ENCODE measurements at places on chromosomes 5 and 9.

DNA sequence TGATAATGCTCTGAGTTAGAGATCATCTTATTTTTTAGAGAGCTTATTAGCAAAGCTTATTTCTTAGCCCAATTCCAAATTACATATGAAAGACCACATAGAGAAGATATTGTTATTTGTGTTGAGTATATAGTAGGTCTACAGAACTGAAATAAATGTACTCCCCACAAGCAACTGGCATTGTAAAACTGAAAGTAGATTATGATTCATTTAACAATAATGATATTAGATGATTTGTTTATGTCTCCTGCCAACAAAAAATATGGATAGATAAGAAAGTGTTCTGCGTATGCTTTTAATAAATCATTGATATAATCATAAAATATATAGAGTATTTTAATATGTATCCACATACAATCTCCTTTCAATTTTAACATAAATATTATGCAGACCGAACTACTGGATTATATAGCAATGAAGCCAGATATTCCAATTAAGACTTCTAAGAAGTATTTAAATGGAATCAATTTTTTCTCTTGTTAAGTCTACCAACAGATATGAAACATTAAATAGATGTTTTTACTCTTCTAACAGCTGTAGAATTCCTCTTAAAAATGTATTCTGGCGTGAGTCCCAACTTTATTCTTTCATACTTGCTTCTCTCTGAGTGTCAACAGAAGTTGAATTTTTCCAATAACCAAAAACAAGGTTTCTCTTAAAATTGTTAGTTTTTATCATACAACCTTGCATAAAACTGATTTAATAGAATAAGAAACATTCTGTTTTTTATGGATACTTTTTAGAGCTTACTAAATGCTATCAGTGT, 15.6 kb upstream of the DAB2 start:
- DNase-seq, result no peak

GRCh38 chr5:36047384-36048160, 19.1 kb downstream of the UGT3A2 start:
- DNase-seq, result no peak

DNA sequence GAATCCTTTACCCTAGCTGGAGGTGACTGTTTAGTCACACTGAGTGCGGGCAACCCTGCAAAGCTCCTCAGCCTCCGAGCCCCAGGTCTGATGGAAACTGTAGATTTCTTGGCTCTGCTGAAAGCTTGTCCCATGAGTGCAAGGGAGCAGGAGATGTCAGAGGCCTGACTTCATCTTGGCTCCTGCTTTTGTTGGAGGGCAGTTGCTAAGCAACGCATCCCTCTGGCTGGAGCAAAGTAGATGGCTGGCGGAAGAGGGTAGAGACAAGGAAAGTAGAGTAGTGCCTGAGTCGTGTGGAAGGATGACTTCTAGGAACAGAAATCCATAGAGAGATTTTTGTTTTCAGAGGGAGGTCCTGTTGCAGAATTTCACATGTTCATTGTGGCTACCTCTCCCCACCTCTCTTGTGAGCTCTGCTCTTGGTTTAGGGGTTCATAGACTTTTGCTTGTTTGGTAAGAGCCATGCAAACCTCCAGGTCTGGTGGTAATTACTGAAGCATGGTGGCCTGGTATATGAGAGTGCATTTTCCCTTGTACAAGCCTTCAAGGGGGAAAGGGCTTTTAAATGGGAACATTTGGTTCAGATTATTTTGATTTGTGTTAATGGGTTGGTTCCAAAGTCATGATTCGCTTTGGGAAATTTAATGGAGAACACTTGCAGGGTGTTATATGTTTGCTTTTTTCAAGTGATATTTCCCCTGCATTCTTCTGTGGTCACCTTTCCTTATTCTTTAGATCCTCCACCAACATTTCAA, 71.5 kb downstream of the ARHGAP26 start:
- DNase-seq, result no peak

- DNase-seq, result no peak
Observed at GRCh38 chr9:93589688-93590087, 13.3 kb downstream of the PHF2 start.

DNA sequence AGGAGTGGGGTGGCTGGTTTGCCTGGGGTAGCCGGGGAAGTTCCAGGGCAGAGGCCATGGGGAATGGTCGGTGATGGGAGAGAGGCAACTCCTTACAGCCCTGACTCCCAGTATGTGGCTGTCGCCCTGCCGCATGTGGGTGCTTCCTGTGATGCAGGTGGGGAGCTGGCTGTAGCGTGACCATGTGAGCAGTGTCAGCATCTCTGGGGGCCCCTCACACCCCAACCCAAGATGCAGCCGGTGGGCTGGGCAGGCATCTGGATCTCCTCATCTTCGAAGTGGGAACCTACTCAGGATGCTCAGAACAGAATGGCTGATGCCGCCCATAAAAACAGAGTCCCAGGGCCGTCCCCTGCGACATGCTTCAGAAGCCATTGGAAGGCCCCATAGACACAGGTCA, 45.0 kb downstream of the BARX1 start:
- DNase-seq, result no peak

DNA sequence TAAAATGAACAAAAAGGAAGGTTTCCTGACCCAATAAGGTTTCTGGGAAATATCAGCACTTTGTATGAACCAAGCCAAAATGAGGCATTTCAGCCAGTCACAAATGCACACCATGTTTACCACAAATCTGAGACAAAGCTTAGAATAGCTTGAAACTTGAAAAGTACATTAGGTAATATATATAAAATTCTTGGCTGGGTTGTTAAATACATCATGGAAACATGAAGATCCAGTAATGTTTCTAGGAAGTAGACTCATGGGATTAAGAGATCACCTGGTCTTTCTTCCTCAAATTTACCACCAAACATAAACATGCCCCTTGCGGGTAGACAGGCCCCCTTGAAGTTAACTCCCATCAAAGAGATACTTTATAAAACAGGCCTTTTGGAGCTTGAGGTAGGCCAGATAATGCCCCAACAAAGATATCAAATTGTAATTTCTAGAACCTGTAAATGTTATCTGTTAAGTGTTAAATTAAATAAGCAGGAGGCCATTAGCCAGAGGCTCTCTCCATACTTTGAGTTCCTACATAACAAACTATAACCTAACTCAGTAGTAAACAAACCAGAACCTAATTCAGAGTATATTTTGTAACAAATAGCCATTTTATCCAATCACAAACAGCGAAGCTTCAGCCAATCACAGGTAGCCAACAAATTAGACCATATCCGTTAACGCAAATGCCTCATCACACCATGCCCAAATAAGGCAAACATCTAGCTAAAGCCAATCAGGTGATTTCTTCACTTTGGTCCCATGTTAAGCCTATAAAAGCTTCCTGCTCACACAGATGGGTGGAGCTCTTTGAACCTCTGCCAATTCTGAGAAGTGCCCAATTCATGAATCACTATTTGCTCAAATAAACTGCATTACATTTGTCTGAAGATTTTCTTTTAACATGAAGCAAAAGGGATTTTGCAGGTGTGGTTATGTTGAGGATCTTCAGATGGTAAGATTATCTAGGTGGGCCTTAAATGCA, 127.9 kb upstream of the TARS1 start:
- DNase-seq, result peak; percentile 95

- no peak for DNase-seq
Observed at GRCh38 chr5:68381909-68382308, 166.4 kb downstream of the PIK3R1 start.

- DNase-seq, result peak; percentile 59
Observed at GRCh38 chr9:107137495-107138202, 145.4 kb upstream of the RAD23B start.

DNA sequence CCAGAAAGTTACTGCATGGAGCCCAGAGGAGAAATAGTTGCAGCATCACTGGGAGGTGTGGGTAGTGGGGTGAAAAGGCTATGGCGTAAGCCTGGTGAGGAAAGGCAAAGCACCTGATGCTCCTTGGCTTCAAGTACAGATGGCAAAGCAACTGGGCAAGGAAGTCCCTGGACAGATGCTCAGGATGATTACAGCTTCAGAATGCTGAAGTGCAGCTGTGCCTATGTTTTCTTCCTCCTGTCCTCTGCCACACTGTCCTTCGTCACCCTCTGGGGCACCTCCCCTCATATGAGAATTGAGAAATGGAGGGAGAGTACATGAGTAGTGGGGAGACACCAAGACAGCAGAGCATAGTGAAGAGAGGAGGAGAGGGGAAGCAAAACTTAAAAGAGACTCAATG, 328.0 kb downstream of the PDE4D start:
- no peak for DNase-seq

- DNase-seq, result no peak
Observed at GRCh38 chr9:64773491-64773931, 511.5 kb downstream of the FOXD4L5 start.

DNA sequence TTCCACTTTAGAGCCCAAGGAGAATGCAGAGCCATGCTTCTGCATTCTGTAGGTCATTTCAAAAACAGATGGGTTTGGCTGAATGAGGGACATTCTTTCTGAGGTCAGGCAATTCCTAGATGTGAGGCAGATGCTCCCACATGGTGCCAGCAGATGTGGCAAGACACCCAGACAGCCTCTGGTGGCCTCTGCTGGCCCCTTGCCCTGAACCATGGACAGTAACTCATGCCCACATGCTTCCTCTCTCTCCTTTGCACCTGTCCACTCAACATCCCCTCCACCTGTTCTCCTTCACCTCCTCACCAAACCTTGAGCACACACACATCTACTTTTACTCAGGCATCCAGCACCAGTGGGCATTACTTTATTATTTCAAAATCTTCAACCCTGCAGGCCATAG, 252.3 kb downstream of the DNAH5 start:
- DNase-seq, result no peak

- peak; percentile 67 for DNase-seq
Observed at GRCh38 chr9:73137286-73137899, 14.3 kb upstream of the ANXA1 start.

- DNase-seq, result no peak
Observed at GRCh38 chr5:135894276-135894675, 1.4 kb downstream of the IL9 start.

- no peak for DNase-seq
Observed at GRCh38 chr5:170693701-170694100, 89.8 kb upstream of the GABRP start.

DNA sequence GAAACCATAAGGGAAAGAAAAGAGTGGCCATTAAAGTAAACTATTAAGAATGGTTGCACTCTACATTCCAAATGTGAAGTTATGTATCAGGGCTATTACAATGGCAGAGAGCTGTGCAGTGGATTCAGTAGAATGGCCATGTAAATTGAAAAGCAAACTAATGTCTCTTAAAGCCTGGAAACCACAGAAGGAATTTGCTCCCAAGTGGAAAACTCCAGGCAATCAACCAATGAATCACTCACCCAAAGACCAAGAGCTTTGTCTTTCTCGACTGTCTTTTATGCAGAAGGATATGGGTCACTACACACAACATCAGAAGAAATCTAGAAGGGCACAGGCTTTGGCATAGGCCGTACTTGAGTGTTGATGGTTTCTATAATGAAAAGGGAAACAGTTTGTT, 114.9 kb downstream of the TLE1 start:
- DNase-seq, result no peak

GRCh38 chr5:30650311-30650710, 543.2 kb upstream of the CDH6 start:
- no peak for DNase-seq

- DNase-seq, result no peak
Observed at GRCh38 chr9:121383715-121384114, 13.7 kb upstream of the STOM start.

- DNase-seq, result peak; percentile 68
Observed at GRCh38 chr5:35651002-35651756, 33.5 kb downstream of the SPEF2 start.

- peak; percentile 66 for DNase-seq
Observed at GRCh38 chr5:66197764-66198405, 53.8 kb downstream of the SREK1 start.

DNA sequence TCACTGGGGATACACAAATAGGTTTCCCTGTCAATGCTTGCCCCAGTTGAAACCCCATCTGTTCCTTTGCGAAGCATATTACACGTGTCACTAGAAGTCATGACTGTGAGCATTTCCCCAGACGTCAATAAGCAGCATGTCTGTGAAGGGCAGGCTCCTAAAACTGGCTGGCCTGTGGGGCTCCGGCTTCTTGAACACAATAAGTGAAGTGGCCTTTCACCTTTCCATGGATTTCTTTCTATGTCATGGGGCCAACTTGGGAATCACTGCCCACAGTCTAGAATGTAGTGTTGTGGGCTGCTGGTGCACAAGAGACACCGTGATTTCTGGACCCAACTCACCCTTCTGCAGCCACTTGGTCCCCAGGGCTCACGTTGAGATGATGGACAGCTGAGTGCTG, 60.4 kb upstream of the CTSL start:
- DNase-seq, result no peak

DNA sequence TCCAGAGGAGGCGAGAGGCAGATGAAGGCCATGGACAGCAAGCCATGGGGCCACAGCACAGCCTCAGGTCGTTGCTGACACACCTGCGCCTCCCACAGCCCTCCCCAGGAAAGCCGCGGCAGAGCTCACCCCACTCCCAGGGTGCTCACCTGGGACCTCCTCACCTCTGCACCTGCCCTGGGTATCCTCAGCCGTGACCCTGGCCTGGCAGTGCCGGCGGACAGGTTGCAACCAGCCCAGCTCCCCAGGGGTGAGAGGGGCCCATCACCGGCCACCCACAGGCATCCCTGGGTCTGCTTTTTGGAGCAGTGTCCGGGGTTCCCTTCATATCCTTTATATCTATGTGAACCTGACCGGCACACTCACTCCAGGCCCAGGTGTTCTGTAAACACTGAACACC, 30.4 kb upstream of the FCN1 start:
- DNase-seq, result no peak

GRCh38 chr9:136359774-136360718, 3.5 kb downstream of the DNLZ start:
- DNase-seq, result no peak

GRCh38 chr5:178765753-178766300, 35.4 kb upstream of the ZNF354A start:
- DNase-seq, result peak; percentile 21

DNA sequence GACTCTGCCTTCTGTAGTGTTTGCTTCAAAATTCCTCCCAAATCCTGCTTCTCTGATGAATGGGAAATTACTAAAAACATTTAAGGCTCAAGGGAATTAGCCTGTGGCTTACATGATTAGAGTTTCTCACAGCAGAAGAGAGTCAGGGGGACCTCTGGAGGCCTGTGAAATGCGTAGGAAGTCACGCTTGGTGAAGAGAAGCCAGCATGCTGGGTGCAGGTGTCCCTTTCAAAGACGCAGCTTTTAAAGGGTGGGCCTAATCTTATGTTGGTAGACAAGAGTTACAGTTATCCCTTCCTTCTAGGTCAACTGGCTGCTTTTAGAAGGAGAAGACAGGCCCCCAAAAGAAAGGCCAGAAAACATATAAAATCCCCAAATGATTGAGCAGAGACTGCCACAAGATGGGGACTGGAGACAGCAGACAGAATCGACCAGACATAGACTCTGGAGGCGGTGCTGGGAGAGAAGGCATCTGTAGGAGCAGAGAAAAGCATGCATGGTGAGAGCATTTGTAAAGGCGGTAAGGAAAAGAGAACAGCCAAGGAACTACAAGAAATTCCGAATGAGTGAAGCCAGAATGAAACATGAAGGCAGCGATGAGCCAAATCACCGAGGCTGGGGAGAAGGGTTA, 42.3 kb downstream of the B4GALT1 start:
- no peak for DNase-seq
